ENCODE measurements at places on chromosomes 13 and 19.

GRCh38 chr19:18735324-18735723, 51.8 kb downstream of the CRTC1 start:
- no peak for DNase-seq

GRCh38 chr19:37954421-37954874, 47.4 kb downstream of the SIPA1L3 start:
- no peak for DNase-seq

- no peak for DNase-seq
These were observed 3.1 kb downstream of the SCN1B start for GRCh38 chr19:35033067-35034004.

- DNase-seq = no peak
These were observed 81.2 kb upstream of the KCTD15 start for GRCh38 chr19:33715462-33715861.

DNA sequence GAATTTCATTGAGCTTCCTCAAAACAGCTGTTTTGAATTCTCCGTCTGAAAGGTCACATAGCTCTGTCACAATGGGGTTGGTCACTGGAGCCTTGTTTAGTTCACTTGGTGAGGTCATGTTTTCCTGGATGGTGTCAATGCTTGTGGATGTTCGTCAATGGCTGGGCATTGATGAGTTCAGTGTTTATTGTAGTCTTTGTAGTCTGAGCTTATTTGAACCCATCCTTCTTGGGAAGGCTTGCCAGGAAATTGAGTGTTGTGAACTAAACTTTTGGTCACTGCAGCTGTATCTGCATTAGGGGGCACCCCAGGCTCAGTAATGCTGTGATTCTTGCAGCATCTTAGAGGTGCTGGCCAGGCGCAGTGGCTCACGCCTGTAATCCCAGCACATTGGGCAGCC, 22.0 kb downstream of the BLOC1S3 start:
- DNase-seq = no peak

- no peak for DNase-seq
These were observed 321.1 kb upstream of the EDNRB start for GRCh38 chr13:78239714-78240113.

GRCh38 chr13:100662468-100663211, 12.0 kb downstream of the TMTC4 start:
- DNase-seq = no peak

- DNase-seq = no peak
These were observed 496.2 kb upstream of the KLHL1 start for GRCh38 chr13:70604448-70604847.
